ENCODE measurements at places on chromosomes 7 and 10. TPM values are rescaled to one million over a fixed set of nuclear protein-coding genes. Genes with fewer than 3 reads are reported as not detected.

AKR1E2 gene
- total RNA-seq: 15.5 TPM

PRSS1 gene
- not detected for total RNA-seq

LBX1 gene
- 0.20 TPM for total RNA-seq

KCNIP2 gene
- total RNA-seq: 5.7 TPM

VSTM4 gene
- total RNA-seq: 40.5 TPM

Measured in skin of body (tissue), 3 donors.